ENCODE measurements at places on chromosomes 6 and 20.
A peak's percentile ranks its signal among the peaks of the same experiment; 100 is the strongest.

- no peak for DNase-seq
Measured at GRCh38 chr6:169971081-169971861, 219.8 kb downstream of the ERMARD start.

GRCh38 chr20:38607351-38607750 lies 5.7 kb downstream of the ARHGAP40 start:
- DNase-seq, result no peak

DNA sequence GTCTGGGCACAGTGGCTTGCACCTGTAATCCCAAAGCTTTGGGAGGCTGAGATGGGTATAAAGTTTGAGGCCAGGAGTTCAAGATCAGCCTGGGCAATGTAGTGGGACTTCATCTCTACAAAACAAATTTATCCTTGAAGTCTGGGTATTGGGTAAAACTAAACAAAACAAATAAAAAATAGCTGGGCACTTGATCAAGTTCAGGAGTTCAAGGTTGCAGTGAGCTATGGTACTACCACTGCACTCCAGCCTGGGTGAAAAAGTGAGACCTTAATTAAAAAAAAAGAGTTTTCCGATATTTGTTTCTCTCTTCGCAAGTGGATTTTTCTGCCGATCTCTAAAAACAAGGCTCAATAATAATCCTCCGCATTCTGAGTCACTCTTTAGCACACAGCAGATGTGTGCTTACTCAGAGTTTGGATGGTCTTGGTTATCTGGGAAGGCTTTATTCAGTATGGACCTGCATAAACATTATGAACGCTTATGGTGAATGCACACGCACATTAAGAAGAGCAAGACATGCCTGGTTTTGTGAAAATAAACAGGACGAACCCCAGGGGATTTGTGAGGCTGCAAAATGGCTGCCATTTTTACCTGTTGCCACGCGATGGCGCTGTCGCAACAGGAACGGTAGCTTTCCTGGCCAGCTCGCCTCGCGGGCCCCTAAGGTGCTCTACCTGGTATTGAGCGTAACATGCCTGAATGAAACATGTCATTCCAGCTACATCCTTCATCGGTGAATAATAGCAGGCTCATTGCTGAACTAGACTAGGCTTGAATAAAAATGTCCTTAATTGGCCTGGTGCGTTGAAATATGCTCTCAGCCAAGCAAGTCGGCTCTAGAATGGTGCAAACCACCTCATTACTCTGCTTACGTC lies 6.0 kb downstream of the OPN5 start:
- peak; percentile 41 for DNase-seq

DNA sequence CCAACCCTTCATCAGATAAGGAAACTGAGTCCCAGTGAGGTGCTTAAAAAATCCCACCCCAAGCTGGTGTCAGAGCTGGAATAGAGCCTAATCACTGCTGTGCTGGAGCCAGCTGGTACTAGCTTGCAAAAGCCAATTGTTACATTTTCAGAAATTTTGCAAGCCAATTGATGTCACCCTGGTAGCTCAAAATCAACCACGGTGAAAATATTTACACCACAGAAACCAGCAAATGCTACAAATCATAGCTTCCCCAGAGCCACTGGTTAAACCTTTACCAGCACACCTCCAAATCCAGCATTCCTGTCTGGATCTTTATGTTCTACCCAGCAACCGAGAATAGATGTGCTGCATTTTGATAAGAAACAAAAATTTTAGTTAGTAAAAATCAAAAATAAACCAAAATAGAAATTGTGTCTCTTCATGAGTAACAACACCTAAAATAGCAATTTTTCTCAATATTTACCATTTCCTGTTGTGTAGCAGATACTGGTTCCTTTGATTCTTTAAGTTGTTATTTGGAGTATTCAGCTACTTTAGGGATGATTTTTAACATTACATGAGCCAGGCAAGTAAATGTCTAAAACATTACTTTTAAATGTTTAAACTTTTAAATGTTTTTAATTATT lies 7.2 kb upstream of the LCA5 start:
- DNase-seq, result no peak

GRCh38 chr6:97865612-97866011 lies 582.6 kb upstream of the MMS22L start:
- no peak for DNase-seq

GRCh38 chr6:166848979-166849748 lies 107.2 kb downstream of the RNASET2 start:
- DNase-seq, result peak; percentile 5

DNA sequence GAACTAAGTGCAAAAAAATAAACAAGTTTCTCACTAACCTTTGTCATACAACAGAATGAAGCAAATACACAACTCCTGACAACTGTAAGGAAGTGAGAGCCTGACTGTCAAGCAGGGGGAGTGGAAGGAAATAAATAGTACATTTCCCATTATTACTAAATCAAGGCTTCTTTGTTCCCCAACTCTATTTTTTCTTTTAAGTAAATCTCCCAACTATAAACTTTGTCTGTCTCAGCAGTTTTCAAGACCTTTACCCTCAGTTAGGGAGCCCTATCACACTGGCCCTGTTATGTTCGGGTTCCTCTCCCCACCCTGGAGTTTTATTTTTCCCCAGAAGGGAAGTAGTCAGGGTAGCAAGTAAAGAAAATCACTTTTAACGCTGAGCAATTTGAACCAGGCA lies 24.1 kb upstream of the IPCEF1 start:
- no peak for DNase-seq

- no peak for DNase-seq
Measured at GRCh38 chr6:142947714-142948480, 2.9 kb upstream of the HIVEP2 start.

DNA sequence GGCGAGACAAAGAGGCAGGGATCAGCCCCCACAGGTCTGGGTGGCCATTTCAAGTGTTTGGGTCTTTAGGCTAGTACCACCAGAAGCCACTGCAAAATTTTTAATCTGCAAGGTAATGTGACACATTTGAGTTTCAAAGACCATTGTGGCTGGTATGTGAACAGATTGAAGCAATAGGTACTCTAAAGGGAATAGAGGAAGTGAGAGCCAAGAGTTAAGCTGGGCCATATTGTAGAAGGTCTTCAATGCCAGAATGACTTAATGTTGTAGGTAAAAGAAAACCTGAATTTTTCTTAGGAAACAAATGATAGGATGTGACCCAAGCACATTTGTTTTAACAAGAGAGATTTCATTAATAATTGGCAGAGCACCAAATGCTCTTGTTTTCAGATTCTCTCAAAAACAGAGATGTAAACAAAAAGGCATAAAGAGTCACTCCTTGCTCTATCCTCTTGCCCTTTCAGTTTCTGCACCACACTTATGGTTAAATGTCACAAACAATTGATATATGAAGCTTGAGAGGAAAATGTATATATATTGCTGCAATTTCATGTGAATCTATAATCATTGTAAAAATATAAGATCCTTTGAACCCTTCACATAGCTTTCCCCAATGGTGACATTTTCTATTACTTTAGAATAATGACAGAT lies 307.1 kb upstream of the PLN start:
- DNase-seq, result no peak

DNA sequence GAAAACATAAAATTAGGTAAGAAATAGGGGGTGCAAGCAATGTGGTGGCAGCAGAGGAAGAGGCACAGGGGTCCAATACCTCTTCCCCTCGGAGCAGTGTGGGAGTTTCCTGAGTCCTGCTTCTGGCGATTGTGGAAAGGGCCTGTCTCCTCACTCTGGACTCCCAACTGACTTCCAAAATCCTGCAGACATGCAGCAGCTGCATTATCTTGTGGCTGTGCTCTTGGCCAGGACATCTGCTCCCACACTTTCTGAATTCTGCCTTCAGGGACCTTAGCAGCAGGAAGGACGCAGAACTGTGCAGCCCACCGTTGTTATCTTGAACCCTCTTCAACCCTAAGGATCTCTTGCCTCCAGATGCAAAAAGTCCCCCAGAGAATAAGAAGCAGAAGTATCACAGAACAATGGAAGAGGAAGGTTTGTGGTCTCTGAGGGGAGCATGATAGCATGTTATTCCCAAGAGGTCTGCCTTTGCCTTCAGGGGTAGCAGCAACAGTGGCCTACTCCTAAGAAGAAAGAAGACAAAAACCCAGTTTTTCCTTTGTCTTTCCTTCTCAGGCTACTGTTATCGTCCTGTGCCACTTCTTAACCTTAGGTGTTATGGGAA lies 102.5 kb upstream of the EMILIN3 start:
- no peak for DNase-seq

GRCh38 chr6:147625946-147626345 lies 117.5 kb downstream of the SAMD5 start:
- DNase-seq, result no peak

- peak; percentile 26 for DNase-seq
Measured at GRCh38 chr20:38321959-38322598, 18.1 kb downstream of the BPI start.

GRCh38 chr6:19603721-19604120 lies 233.4 kb upstream of the ID4 start:
- DNase-seq, result no peak

DNA sequence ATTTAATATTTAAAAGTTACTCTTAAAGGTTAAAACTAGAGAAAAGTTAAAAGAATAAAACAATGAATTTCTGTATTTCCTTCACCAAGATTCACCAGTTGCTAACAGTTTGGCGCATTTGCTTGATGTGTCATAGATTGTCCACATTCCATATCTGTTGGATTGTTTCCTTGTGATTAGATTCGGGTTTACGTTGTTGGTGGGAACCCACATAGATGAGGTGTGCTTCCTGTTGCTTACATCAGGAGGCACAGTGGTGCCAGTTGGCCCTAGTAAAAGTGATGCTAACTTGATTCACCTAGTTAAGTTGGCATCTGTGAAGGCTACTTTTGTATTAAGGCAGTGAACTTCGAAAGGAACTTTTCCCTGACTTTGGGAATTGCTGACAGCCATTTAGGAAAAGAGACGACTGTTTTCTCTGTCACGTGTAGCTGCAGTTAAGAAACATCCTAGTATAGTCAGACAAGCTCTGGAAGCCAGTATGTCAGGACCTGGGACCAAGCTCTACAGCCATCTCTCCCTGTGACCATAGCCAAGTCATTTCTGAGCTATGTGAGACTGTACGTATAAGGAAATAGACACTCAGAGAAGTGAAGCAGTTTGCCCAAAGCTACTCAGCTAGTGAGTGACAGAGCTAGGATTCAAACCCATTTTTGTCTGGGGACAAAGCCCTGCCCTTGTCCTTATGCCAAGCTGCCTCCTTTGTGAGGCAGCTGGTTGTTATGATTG lies 49.0 kb downstream of the PPARD start:
- DNase-seq, result no peak
